Ammon's horn (tissue), 1 donor: ENCODE measurements at places on chromosomes 4 and X.

- DNase-seq = no peak
Observed at GRCh38 chr4:19030536-19030935, 1009.0 kb upstream of the LCORL start.

DNA sequence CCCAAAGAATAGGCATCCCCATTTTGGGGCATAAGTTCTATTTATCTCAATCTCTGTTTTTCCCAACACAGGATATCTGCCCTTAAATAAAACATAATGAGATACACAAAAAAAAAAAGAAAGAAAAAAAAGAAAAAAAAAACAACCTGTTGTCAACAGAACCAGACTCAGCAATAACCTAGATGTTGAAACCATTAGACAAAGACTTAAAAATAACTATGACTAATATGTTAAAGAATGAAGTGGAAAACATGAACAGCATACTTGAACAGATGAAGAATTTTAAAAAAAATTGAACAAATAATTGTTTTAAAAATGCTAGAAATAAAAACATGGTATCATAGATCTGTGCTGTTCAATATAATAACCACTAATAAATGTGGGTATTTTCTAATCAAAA, 93.4 kb upstream of the RXFP1 start:
- DNase-seq = no peak

GRCh38 chrX:106612393-106612763, 600 bp downstream of the RADX start:
- no peak for DNase-seq

DNA sequence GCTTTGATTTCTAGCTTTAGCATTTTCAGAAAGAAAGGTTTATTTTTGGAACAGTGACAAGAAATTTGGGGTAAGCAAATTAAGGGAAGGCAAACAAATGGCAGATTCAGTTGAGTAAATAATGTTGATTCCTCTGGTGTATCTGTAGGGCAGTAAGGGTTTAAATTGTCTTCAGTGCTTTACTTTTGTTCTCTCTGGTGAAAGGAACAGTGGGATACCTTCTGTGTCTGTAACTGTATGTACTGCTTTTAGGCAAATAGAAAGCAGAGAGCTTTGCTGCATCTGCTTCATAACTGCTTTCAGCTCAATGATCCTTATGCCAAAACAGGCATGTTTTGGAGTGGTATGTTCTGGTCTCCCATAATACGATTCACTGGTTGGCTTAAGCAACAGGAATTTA, 932.1 kb upstream of the SLIT2 start:
- peak; percentile 2 for DNase-seq

DNA sequence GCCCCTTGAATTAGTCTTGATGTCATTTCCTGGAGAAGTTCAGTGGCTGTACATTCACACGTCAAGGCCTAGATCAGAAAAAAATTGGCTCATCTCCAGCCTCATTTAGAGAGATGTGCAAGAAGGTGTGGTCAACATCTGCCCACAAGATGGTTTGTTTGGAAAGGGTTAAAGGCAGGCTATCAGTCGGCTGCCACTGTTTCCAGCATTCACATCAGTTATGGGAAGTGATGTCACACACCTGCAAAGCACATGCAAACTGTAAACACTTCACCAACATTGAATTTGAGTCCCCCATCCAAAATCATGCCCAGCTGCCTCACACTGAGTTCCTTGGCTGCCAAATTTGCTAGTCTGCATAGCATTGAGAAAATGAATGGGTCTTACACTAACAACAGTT, 498.3 kb upstream of the INTU start:
- DNase-seq = no peak

DNA sequence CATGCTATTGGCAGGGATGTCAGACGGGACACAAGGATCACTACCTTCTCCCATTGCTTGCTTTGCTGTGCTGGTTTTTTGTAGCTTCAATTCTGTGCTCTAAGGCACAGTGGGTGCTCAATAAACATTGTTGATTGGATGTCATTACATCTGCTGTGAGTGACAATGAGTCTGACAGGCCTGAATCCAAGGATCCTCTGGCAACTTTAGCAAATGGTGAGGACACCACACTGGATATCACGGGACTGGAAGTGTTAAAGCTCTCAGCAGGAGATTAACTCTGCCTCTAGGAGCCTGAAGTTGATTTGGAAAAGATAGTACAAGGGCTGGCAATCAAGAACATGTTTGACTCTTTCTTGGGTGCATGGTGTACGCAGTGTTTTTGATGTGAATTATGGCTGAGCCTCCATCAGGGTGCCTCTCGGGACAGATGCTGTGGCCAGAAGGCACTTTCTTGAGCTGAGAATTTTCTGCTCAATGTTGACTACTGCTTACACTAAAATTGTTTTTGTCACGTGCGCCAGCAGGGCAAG, 217.9 kb downstream of the ARAP2 start:
- DNase-seq = no peak

- DNase-seq = no peak
Observed at GRCh38 chr4:141473952-141474351, 162.4 kb upstream of the IL15 start.

GRCh38 chrX:10173331-10173900, 16.6 kb downstream of the CLCN4 start:
- DNase-seq = peak; percentile 53

GRCh38 chr4:7187168-7187535, 5.2 kb upstream of the SORCS2 start:
- DNase-seq = no peak

GRCh38 chr4:76558396-76559235, 123.6 kb downstream of the SHROOM3 start:
- no peak for DNase-seq

- no peak for DNase-seq
Observed at GRCh38 chrX:113980953-113981352, 602.9 kb upstream of the HTR2C start.

DNA sequence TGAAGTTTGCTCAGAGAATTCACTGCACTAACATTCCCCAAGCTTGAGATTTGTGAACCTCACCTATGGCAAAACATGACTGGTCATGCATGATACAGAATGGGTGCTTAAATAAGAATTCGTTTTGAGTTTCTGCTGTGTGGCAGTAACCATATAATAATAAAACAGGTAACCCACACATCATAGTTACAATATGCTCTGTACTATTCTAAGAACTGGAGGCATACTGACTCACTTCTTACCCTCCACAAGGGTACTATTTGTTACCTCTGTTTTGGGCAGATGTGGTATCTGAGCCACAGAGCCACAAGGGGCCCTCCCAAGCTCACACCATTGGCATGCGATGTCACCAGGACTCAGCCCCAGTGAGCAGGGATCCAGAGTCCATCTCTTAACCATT, 17.6 kb downstream of the SLC2A9 start:
- DNase-seq = no peak

DNA sequence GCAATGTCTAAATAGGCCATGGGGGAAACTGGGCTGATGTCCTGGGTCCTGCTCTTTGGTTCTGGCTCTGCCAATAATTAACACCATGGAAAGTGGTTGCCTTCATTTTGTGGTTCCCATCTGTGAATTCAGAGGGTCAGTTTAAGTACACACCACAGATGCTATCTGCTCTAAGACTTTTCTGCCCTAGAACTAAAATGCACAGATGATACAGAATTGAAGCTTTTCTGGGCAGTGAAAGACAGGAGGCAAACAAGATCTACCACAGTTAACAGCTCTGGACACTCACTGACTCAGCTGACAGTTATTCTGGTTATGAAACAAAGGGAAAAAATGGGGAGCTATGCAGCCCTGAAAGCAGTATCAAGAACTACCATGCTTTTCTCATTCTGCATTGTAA, 37.3 kb downstream of the APBB2 start:
- DNase-seq = peak; percentile 21

DNA sequence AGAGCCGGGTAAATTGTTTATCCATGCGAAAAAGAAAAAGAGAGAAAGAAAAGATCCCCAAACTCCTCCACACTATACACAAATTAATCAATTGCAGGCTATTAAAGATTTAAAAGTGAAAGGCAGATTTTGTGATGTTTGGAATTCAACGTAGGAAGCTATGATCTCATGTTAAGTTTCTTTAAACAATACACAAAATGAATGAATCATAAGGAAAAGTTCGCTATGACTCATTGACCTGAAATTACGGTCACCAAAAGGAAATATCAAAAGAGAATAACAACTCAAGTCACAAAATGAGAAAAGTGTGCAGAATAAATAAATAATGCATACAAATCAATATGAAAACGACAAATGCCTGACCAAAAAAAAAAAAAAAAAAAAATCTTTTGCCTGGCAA, 28.6 kb downstream of the CLNK start:
- no peak for DNase-seq

GRCh38 chrX:30414144-30414543, 105.0 kb upstream of the NR0B1 start:
- no peak for DNase-seq

DNA sequence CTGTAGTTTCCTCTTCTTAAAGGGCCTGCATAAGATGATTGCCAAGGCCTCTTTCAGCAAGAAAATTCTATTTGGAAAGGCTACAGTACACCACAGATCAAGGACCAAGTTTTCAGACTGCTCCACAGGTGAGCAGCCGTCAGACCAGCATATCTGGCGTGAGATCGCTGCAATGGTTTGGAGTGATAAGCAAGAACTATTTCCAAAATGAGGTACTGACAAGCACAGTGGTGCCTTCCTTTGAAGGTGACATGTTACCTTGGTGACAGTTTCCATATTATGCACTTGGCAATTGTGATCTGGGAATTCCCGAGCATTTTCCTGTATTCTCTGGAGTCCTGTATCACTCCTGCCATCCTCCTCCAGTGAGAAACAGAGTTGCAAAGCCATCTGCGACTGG, 7.3 kb upstream of the TMEM150C start:
- no peak for DNase-seq

- no peak for DNase-seq
Observed at GRCh38 chr4:113692809-113693411, 68.6 kb downstream of the CAMK2D start.

GRCh38 chr4:16883806-16884205, 14.6 kb downstream of the LDB2 start:
- DNase-seq = no peak

GRCh38 chr4:124060261-124060918, 652.1 kb downstream of the ANKRD50 start:
- peak; percentile 58 for DNase-seq

DNA sequence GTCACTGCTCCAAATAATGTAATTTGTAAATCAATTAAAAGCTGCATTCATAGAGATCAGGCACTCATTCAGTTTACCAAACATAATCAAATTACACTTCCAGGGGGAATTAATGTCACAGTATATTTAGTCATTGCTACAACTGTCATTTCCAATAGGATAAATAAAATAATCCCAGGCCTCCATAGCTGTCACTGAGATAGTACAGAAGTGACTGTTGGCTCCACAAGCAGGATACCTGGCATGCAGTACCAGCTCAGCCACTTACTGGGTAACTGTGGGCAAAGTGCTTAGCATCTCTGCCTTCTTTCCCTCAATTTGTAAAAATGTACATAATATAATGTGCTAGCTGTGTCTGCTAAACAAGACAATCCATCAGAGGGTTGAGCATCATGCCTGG, 128.1 kb downstream of the CAMK2D start:
- DNase-seq = no peak

- DNase-seq = no peak
Observed at GRCh38 chr4:55637272-55637820, 1.2 kb upstream of the NMU start.

- no peak for DNase-seq
Observed at GRCh38 chrX:41317477-41318208, 16.3 kb upstream of the DDX3X start.

- no peak for DNase-seq
Observed at GRCh38 chrX:39258331-39258730, 457.1 kb downstream of the MID1IP1 start.

- DNase-seq = no peak
Observed at GRCh38 chrX:93454509-93454908, 218.9 kb downstream of the NAP1L3 start.

DNA sequence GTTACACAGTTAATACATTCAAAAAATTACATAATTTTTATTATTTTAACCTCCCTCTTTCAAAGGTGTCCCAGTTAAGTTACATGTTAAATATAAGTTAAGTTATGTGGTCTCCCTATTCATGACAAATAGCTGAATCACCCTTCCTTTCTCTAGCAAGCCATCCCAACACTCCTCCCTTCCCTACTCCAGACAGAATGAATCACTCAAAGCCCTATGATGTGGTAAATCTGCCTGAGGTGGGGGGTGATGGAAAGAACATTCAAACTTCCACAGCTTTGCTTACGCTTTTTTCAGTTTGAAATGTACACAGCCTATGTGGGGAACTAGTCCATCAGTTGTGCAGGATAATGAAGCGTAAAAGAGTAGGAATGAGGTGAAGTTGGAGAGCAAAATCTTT, 90.2 kb downstream of the CXCL13 start:
- no peak for DNase-seq

DNA sequence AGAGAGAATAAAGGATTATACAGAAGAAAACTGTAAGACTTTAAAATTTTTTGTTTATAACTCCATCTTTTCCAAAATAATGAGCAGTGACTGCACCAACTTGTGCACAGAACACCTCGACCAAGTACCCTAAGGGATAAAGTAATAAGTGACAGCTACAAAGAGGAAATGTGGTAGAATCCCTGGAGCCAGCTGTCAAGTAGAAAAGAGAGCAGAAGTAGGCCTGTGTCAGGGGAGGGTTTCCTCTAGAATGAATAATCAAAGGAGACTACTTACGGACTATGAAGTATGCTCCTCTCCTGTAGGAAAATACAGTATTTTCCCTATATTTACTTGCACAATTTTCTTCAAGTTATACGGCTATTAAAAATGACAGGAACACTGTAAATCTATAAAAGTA, 1.2 kb downstream of the EIF1AX start:
- no peak for DNase-seq

GRCh38 chrX:154429711-154430110, 1.2 kb downstream of the ATP6AP1 start:
- DNase-seq = no peak

DNA sequence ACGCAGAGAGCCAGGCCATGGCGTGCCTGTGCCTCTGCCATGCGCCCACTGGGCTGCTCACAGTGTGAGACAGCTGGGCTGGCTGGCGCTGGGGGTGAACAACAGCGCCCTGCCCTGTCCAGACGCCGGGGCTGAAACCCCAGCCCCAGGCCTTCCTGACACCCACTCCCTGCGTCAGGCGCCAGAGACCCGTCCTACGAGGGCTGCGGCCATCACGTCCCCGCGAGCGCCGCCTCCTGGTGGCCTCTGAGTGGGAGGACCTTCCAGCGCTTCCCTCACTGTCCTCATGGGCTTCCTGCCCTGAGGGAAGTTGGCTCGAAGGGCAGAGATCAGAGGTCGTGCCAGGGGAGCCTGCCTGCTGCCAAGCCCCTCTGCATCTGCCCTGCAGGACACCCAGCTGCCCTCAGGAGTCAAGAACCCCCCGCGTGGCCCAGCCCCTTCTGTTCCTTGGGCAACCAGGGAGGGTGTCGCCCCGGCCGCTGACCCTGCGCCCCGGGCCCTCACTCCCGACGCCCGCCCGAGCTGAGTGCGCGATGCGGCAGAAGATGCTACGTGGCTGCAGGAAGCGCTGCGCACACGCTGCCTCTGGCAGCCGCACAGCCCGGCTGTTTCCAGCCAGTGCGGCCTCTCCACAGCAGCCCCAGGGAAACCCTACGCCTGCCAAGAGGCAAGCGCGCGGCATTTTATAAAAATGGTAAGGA, 16.2 kb downstream of the NELFA start:
- no peak for DNase-seq
